ENCODE measurements at places on chromosomes 2 and 18.

- no peak for DNase-seq
Measured at GRCh38 chr2:233600386-233600785, 17.0 kb upstream of the UGT1A8 start.

DNA sequence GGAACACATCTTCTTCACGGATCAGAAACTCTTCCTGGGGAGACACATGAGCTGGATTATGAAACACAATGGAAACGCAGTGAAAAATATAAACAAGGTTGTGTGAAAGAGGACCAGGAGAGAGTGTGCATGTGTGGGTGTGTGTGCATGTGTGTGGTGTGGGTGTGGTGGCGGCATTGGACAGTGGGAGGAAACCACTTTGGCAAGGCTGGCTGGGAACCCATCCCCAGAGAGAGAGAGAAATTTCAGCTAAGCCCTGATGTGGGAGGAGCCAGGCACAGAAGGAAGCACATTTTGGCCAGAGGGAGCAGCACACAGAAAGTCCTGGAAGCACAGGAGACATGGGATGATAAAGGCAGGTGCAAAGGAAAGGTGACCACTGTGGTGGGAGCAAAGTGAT, 147.6 kb upstream of the COPS8 start:
- no peak for DNase-seq

DNA sequence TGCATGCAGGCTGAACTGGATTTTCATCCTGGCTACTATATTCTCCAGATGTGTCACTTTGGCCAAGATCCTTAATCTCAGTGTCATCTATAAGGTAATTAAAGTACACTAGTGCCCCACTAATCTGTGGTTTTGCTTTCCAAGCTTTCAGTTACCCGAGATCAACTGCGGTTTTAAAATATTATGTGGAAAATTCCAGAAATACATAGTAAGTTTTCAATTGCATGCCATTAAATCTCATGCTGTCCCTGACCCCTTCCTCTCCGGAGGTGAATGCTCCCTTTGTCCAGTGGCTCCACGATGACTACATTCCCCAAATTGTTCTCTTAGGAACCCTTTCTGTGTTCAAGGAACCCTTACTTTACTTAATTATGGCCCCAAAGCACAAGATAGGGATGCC, 5.3 kb upstream of the TYMS start:
- no peak for DNase-seq

- no peak for DNase-seq
Measured at GRCh38 chr2:171316220-171316619, 117.6 kb downstream of the METTL8 start.

DNA sequence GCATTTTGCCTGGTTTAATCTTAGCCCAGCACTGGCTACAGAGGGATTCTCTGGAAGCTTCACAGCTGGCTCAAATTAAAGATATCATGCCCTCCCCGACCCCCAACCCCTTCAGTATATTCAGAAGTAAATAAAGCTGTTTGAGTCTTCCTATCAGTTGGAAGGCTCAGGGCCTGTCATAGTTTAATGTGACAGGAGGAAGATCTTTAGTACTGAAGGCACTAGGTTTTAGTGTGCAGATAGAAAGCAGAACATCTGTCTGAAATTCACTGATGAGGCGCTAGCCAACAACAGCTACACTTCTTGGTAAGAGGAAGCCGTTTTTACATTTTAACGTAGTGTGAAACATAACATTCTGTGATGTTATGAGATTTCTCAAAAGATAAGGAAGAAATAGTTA, 969.1 kb upstream of the CDH2 start:
- no peak for DNase-seq

GRCh38 chr2:46487667-46488335, 8.4 kb downstream of the TMEM247 start:
- DNase-seq, result no peak

- no peak for DNase-seq
Measured at GRCh38 chr18:12839057-12839525, 44.9 kb downstream of the PTPN2 start.

DNA sequence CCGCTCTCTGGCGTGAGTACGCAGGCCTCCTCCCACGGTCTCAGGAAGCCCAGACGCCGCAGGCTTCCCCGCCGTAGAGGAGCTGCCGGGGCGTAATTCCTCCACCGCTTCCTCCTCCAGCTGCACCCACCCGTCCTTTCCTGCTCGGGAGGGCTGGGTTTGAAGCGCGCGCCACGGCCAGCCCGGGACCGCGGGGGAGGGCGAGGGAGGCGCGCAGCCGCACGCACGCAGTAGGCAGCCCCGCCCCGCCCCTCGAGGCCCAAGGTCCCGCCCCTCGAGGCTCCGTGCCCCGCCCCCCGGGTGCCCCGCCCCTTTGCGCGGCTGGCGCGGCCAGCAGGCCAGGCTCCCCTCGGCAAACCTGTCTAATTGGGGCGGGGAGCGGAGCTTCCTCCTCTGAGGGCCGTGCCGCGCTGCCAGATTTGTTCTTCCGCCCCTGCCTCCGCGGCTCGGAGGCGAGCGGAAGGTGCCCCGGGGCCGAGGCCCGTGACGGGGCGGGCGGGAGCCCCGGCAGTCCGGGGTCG, at the start of gene MALT1:
Gene MALT1 (plus strand): TSS at position 355 of the 521 bp plus-strand sequence. CDS start 179 bp downstream, outside the sequence.
- DNase-seq, result peak; percentile 96

- DNase-seq, result no peak
Measured at GRCh38 chr2:176136374-176137251, 7.1 kb downstream of the HOXD8 start.

DNA sequence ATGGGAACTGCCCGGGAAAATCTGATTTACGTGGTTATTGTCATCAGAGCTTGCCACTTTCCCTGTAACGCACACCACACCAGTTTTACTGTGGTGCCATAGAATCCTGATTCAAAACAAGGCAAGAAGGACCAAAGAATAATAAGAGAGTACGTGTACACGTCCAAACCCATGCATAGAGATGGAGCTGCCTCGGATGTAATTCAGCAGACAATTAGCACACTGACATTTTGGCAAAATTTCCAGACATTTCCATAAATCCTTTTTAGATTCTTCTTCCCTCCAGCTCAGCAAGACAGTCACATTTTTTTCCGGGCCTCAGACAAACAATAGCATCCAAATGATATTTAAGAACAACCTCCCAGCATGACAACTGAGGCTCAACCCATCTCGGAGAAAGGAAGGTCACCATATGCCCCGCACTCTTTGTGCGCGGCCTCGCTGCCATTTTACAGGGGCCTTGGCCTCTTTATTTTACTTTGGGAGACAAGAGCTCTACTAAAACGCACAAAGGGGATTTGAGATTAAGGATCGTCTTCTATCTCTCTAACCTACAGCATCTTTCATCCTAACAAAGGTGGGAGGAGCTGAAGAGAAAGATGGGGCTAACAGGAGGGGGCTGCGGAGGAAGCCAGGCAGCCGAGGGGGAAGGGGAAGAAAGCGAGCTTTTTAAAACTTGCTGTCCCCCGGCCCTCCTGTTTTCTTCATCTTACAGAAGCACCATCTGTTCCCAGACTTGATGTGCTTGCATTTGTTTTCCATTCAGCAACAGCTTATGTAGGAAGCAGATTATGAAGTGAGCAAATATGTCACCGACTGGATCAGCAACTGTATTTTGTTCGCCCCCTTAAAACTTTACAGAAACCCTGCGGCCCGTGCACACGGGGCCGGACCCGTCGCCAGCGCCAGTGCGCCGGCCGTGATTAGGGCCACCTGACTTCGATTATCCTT, 61.0 kb downstream of the CDCA7 start:
- DNase-seq, result no peak
